ENCODE measurements at places on chromosomes 1 and 21. TPM values are rescaled to one million over a fixed set of nuclear protein-coding genes. Genes with fewer than 3 reads are reported as not detected.

Gene RGS4
- total RNA-seq = 80.4 TPM

Gene A3GALT2
- total RNA-seq = not detected

Gene TIE1
- total RNA-seq = 3.3 TPM

Gene OR10K2
- total RNA-seq = not detected

Gene LCK
- 0.12 TPM for total RNA-seq

Gene CYP4A22
- not detected for total RNA-seq

Gene OR2G2
- not detected for total RNA-seq

Gene GDAP2
- 13.5 TPM for total RNA-seq

Gene FTCD
- not detected for total RNA-seq

Gene IVL
- not detected for total RNA-seq

Gene SCAMP3
- 133 TPM for total RNA-seq

Gene TMEM82
- not detected for total RNA-seq

Gene RGS8
- not detected for total RNA-seq

Gene SH2D5
- 2.1 TPM for total RNA-seq

Gene SLC2A5
- 7.1 TPM for total RNA-seq

Gene VSIG8
- not detected for total RNA-seq

Gene BRDT
- total RNA-seq = not detected

Gene CSMD2
- total RNA-seq = 11.8 TPM

Gene FAM43B
- total RNA-seq = 3.5 TPM

Gene MYBPH
- not detected for total RNA-seq

Gene IPO13
- 15.3 TPM for total RNA-seq

Gene EPB41
- 23.2 TPM for total RNA-seq

Gene ADAM30
- not detected for total RNA-seq

Gene TMEM50A
- total RNA-seq = 191 TPM

Gene CTSE
- not detected for total RNA-seq

Gene LINGO4
- not detected for total RNA-seq
